ENCODE measurements at places on chromosomes 1 and 21.

- DNase-seq, result no peak
These were observed 107.6 kb downstream of the FASLG start for GRCh38 chr1:172766462-172766861.

- peak; percentile 5 for DNase-seq
These were observed 418.8 kb downstream of the SIPA1L2 start for GRCh38 chr1:232211149-232211548.

DNA sequence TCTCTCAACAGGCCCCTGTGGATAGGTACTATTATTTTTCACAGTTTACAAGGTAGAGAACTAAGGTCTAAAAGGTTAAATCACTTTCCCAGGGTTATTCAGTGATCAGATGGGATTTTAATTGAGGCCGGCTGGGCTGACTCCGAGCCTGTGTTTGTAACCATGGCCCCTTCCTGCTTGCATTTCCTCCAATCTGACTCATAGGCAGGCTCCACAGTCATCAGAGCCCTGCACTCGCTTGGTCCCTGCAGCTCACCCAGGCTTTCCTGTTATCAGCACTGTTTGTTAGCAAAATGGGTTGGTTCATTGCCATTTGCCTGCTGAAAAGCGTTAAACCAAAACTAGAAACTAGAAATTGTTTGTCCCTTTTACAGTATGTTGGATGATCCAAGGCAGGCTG is 41.4 kb upstream of the LMX1A start:
- DNase-seq, result no peak

DNA sequence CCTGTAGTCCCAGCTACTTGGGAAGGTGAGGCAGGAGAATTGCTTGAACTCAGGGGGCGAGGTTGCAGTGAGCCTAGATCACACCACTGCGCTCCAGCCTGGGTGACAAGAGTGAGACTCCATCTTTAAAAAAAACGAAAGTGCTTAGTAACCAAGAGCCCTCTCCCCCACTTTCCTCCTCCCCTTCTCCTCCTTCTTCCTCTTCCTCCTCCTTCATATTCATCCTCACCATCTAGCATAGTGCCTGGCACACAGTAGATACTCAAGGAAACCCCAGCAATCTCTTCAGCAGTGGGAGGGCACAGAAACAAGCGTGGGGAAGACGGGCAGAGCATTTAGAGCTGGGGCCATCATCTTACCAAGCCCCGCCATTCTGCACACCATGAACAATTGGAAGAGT is 119.4 kb upstream of the SLC45A1 start:
- no peak for DNase-seq

DNA sequence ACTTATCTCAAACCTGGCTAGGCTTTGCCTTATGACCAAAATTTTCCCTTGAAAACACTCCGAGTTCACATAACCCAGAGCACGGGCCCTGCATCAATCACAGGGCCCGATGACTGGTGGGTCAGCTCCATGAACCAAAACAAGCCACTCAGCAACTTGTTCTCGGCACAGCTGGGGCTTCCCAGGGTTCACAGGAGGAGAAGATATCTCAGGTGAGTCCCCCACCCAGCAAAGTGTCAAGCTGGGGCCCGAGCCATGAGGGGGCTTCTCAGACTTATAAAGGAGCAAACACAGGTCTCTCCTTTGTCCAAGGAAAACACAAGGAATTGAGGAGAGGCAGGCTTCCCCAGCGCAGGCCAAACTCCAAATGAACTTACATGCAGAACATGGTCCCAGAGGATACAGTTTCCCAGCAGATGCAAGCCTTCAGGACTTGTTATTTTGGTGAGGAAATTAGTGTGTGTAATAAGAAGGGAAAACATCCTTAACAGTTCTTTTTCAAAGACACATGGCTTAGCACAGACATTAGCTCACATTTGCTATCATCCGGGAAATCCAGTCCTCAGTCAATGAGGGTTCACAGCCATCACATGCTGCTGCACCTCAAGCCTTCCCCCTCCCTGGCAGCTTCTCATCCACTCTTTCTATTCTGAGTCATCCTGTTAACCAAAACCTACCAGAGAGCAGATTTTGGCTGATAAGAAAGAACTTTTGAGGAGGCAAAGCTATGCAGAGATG is 98.1 kb upstream of the NFIA start:
- DNase-seq, result no peak

DNA sequence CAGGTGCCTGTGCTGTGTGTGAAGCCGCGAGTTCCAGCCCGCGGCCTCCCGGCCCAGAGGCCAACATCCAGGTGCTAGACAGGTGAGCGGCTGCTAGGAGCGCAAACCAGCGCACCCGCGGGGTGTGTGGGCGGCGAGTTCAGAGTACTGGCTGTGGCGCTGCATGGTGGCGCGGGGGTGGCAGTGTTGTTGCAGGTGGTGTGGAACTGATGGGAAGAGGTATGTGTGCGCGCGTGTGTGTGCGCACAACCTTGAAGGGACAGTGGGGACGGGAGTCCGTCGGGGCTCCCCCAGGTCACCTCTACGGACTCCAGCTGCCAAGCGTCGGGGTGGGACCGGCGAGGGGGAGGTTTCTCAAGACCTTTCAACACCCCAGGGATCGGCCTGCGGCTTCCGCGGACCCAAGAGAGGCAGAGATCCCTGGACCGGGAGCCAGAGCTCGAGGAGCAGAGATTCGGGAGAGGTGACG is 433 bp upstream of the DMBX1 start:
- no peak for DNase-seq

GRCh38 chr1:22754106-22754768 is 43.6 kb downstream of the EPHB2 start:
- DNase-seq, result peak; percentile 90

DNA sequence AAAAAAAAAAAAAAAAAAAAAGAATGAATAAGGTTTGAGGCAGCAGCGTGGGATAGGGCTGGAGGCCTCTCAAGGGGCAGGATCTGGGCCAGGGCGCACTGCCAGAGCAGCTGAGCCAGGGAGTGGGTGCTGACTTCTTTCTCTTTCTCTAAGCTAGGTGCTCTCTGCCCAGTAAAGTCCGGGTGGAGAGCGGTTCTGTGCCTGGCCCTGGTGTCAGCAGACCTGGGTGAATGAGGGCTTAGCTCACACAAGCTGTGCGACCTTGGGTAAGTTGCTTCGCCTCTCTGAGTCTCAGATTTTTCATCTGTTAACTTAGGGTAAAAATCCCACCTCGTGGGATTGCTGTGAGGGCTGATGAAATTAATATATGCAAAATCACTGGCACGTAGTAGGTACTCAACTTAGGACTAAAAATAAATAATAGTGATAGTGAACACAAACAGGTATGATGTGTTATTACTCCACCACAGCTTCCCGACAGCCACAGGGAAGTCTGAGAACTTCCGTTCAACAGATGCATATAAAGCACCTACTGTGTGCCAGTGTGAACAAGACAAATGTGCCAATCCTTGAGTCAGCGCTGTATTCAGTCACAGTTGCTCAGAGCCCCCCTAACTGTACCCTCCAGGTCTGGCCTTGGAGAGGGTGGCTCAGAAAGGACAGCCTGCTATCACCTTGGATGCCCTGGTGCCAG is 2.0 kb upstream of the FAM131C start:
- no peak for DNase-seq

GRCh38 chr21:32414579-32415358 is 2.3 kb downstream of the EVA1C start:
- no peak for DNase-seq

DNA sequence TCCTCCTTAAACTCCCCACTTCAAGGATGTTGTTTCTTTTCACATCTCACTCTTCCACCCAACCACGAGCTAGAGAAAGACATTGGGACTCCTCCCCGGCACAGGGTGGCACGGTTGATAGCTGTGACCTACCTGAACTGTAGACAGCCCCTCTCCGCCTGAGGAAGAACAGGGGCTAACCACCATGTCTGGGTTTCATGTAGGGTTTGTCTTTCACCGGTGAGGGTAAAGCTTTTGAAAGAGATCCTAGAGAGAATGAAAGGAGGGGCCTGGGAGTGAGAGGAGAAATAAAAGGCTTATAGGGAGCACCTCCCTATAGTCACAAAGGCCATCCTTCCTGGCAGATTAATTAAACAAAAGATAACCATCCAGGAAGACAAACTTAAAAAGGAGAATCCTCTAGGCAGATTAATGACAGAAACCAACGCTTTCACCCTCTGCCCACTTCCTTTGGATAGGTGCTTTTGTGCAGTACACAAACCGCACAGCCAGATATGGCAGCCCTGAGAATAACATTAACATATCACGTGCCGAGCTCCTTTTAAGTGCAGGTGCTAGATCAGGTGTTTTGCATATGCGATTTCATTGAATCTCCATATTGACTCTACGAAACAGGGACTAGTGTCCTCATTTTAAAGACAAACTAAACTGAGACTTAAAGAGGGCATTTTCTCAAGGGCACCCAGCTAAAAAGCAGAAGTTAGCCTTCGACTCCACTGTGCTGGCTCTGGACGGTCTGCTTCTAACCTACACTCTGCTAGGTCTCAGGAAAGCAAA is 178.1 kb upstream of the RUNX1 start:
- DNase-seq, result peak; percentile 86

DNA sequence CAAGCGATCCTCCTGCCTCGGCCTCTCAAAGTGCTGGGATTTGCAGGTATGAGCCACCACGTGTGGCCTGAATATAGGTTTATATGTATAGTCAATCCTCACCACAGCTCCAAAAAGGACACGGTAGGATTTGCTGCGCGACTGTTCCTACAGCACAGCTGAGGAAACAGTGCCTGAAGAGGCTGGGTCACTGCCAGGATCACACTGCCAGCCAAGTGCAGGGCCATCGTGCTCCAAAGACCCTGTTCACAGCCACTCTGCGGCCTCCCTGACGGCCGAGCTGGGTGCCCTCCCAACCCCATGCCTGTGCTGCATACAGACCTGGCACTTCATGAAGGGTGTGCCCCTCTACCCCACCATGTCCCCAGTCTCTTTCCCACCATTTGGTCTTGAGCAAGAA is 71.4 kb downstream of the MRPL37 start:
- no peak for DNase-seq

- peak; percentile 65 for DNase-seq
These were observed 18.2 kb upstream of the MSTO1 start for GRCh38 chr1:155591770-155592169.

- DNase-seq, result peak; percentile 77
These were observed 18.4 kb upstream of the LY9 start for GRCh38 chr1:160777486-160778089.

DNA sequence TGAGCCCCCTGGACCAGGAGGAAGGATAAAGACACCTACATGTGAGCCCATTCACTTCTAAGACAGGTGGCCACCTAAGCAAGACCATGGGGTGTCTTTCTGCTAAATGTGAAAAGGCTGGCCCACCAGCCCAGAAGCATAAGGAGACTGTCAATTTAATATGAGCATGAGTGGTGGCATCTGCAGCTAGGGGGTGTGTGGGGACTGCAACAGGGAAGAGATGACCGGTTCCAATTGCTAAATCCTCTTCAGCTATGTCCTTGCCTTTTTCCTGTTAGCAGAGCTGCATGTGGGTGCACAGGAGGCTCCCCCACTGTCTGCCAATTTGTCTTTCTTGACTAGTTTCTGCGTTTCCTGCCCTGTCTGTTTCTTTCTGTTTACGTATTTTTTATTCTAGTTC is 22.3 kb upstream of the BMP8A start:
- no peak for DNase-seq

DNA sequence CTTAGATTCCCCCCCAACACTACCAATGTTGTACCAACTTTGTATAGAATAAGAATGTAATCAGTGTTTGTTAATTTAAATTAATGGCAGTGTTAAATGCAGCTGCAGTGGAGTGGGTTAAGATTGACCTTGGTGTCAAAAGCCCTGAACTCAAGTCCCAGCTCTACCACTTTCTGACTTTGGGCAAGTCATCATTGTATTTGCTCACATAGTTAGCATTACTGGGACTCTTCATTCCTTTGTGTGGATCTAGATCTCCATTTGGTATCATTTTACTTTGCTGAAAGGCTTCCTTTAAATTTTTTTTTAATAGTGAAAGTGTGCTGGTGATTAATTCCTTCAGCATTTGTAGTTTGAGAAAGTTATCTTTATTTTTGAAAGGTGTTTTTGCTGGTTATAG is 22.2 kb upstream of the PHGDH start:
- DNase-seq, result no peak

DNA sequence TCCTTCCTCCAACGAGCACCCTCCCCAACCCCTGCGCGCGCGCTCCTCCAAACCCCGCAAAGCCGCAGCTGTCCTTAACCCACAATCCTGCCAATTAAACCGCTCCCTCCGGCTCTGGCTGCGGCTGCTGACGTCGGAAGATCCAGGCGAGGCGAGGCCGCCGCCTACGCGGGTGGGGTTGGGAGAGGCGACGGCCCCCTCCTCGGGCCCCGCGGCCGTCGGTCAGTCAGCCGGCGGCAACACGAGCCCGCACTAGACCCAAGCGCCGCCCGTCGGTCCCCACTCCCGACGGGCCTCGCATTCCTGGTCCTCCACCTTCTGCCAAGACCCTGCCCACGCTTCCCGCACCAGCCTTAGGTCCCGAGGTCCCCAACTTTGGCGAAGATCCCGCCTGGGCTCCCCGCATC is 75.4 kb downstream of the VWA5B1 start:
- no peak for DNase-seq

DNA sequence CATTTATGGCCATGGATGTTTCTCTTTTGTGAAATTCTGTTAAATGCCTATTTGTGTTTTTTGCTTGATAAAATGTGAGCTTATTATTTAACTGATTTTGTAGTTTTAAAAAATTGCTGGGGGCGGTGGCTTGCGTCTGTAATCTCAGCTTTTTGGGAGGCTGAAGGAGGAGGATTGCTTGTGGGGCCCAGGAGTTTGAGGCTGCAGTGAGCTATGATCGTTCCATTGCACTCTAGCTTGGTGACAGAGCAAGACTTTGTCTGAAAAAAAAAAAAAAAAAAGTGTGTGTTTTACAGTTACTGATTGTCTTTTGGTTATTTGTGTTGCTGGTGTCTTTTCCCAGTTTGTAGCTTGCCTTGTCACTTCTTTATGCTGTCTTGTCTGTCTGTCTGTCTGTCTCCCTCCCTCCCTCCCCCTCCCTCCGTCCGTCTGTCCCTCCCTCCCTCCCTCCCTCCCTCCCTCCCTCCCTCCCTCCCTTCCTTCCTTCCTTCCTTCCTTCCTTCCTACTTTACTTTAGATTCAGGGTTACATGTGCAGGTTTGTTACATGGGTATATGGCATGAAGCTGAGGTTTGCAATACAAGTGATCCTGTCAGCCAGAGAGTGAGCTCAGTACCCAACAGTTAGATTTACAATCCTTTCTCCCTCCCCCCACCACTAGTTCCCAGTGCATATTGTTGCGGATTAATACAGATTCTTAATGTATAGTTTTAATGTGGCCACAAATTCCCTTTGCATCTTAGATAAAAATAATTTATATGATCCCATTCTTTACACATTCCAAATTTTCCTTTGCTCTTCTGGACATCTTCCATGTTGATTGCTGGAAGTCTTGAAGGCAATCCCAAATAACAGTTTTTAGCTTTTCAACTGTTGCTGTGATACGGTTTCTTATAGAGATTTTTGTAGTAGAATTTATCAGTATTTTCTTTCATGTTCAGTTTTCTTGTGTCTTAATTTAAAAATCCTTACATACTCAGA is 25.1 kb downstream of the PTBP2 start:
- DNase-seq, result no peak

GRCh38 chr1:34846265-34846664 is 13.3 kb downstream of the SMIM12 start:
- no peak for DNase-seq

GRCh38 chr1:157270705-157271274 is 132.6 kb upstream of the ETV3 start:
- no peak for DNase-seq

GRCh38 chr21:27532076-27532475 is 565.2 kb upstream of the ADAMTS5 start:
- DNase-seq, result no peak

- DNase-seq, result no peak
These were observed 185.8 kb downstream of the SLC44A5 start for GRCh38 chr1:75425001-75425650.

- no peak for DNase-seq
These were observed 103.8 kb downstream of the PCBP3 start for GRCh38 chr21:45747233-45747766.

GRCh38 chr21:42319851-42320572 is 4.8 kb upstream of the TFF3 start:
- no peak for DNase-seq

All from GM12865 (cell line).